ENCODE measurements at places on chromosomes 4 and X.

DNA sequence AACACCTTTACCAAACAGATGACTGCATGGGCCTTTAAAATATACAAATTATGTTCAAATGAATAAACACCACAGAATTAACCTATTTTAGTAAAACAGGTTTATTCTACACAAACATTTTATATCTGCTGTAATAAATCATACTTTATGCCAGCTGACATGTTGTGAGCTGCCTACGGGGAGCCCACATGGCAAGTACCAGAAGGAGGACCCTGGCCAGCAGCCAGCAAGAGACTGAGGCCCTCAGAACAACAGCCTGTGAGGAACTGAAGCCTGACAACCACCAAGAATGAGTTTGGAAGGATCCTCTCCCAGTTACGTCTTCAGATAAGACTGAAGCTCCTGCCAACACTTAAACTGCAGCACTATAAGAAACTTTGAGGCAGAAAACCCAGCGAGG, 377.0 kb downstream of the PDGFC start:
- no peak for DNase-seq

GRCh38 chr4:111696505-111696904, 448.7 kb upstream of the FAM241A start:
- no peak for DNase-seq

DNA sequence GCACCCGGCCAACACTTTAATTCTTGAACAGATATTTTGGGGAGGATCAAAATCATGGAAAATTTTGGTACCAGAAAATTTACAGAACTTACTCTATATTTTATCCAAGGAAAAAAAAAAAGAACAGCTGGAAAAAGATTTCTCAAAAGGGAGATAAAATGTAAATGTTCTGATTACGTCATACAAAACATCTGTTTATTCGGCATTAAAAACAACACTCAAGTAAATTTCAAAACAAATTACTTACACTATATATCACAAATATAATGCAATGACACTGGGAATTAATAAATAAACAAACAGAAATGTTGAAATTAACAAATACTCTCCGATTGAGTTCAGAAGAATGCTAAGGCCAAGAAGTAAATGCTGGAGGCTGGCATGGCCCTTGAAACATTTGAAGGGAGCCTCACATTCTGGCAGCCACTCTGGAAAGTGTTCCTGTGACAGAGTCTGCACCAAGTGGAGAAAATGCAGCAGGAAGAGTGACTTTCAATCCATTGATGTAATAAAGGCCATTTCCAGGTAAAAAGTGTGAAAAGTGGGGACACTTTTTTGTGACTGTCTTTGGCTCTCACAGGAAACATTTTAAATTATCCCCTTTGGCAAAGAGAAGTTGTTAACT, 486.0 kb upstream of the CTSO start:
- DNase-seq = no peak

GRCh38 chr4:1130316-1131186, 17.2 kb upstream of the RNF212 start:
- peak; percentile 65 for DNase-seq

DNA sequence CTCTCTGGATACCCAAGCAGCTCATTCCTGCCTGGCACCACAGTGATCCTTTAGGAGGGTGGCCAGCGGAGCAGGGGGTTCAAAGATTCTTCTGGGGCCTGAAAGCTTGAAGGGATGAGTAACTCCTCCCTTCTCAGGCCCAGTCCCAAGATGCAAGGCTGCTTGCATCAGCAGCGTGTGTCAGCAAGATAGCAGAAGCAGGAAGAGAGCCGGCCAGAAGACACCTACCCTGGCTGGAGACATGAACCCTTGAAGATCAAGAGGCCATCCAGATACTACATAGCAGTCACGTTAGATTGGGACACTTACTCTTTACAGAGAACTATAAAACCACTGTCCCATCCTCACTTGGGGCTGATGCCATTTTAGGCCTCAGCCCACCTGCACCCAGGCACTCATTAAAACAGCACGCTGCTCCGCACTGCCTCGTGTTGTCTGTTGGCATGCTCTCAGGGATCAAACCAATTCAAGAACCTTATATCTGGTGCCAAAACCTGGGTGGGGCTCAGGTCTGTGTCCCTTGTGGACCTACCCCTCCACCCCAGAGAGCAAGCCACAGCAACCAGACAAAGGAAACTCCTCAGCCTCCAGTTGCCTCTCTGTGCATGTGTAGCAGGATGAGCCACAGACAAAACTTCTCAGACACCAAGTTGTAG, 6.5 kb downstream of the UGT2B17 start:
- DNase-seq = no peak
